Activated CD8-positive, alpha-beta memory T cell treated with anti-CD3 and anti-CD28 coated beads, Interleukin-2, amount 10 ng/mL, durations not matched to agents 7 days and 5 days (primary cell): ENCODE measurements at places on chromosomes 3 and 15. TPM values are rescaled to one million over a fixed set of nuclear protein-coding genes. Genes with fewer than 3 reads are reported as not detected.

Gene WDR72
- not detected for total RNA-seq

Gene RETNLB
- total RNA-seq, result not detected

GRCh38 chr15:99961011-99961441 is 227.8 kb upstream of the LYSMD4 start:
- peak; percentile 40 for DNase-seq
- H3K27me3 ChIP-seq, result peaks cover 10% of the 10 kb centered on the region
- no peaks in the 10 kb centered on the region for H3K36me3 ChIP-seq

Gene CCNL1
- 166 TPM for total RNA-seq

- no peak overlapping the region for H3K27ac ChIP-seq
- no peak for DNase-seq
- H3K36me3 ChIP-seq, result no peaks in the 10 kb centered on the region
- no peaks in the 10 kb centered on the region for H3K4me1 ChIP-seq
- H3K27me3 ChIP-seq, result no peaks in the 10 kb centered on the region
Observed at GRCh38 chr3:39962581-39962980, 153.2 kb downstream of the MYRIP start.

Gene NKTR
- total RNA-seq, result 76.0 TPM

Gene SAMD7
- not detected for total RNA-seq

DNA sequence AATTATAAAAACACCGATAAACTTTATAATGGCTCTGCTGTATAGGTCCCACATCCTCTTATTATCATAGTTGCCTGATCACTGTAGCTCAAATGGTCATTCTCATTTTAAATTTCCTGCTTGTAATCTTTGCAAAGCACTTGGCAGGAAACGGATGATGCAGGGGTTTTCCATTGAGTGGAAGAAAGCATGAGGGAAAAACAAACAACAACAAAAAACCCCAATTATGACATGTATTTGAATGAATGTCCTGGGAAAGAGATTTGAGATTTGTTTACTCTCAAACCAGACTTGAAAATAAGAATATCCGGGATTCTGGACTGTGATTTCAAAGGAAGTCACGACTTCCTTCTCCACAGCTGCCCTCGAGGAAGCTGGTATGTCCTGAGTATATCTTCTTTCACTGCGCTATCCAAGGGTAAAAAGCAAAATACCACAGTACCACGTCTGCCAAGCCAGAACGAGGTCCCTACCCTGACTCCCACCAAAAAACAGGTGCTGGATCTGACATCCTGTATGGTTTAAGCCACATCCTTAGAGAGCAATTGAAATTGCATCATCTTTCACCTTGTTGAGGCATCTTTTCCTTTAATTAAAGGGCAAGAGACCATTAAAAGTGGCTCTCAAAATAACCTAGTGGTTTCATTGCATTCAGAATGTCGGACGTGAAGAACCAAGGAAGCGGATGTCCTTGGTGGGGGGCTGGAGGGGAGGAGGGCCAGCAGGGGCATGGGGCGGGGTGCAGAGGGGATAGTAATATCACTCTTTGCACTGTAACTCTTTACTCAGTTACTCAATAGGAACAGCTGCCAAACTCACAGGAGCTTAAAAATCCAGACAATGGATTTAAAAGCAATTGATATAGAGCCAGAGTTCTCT is 13.5 kb upstream of the TIPIN start:
- DNase-seq, result peak; percentile 66
- H3K36me3 ChIP-seq, result peaks cover 5% of the 10 kb centered on the region
- H3K4me1 ChIP-seq, result peaks cover 19% of the 10 kb centered on the region
- peak overlapping the region; percentile 83 for H3K27ac ChIP-seq

Gene FLNB
- total RNA-seq, result 9.8 TPM

GRCh38 chr15:96627031-96627568 is 296.6 kb downstream of the NR2F2 start:
- no peak overlapping the region for H3K4me3 ChIP-seq
- no peak overlapping the region for H3K27ac ChIP-seq
- H3K27me3 ChIP-seq, result no peaks in the 10 kb centered on the region
- no peaks in the 10 kb centered on the region for H3K4me1 ChIP-seq

Gene KCNMB2
- total RNA-seq, result not detected

DNA sequence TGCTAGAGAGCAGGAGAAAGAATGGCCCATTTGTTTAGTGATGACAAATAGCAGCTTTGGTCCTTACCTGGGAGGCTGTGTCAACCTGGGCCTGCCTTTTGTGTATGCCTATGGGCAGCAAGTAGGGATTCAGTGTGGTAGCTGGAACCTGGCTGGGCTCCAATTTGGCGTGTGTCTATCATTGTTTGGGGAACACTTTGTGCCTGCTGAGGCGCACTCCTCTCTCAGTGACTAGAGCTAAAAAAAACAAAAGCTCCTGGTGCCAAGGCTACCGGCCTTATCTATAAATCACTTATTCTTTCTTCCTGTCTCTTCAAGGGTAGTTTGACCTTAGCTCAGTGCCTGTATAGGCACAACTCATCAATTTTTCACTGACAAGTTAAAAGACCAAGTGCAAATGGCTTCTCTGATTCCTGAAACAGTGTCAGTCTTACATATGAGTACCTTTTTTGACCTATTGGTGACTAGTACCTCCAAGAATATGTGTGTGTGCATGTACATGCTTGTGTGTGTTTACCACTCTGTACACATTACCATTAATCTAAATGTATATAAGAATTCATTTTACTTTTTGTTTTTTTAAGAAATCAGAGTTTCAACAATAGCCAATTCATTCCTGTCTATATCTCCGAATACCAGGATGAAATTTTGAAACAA is 54.6 kb downstream of the GMNC start:
- DNase-seq, result no peak
- H3K36me3 ChIP-seq, result no peaks in the 10 kb centered on the region
- no peaks in the 10 kb centered on the region for H3K4me1 ChIP-seq
- H3K27me3 ChIP-seq, result no peaks in the 10 kb centered on the region
- no peak overlapping the region for H3K4me3 ChIP-seq

Gene PAK6
- 1.7 TPM for total RNA-seq

GRCh38 chr3:131033480-131034080 is 6.9 kb downstream of the NEK11 start:
- DNase-seq, result no peak
- peaks cover 3% of the 10 kb centered on the region for H3K4me1 ChIP-seq
- H3K4me3 ChIP-seq, result no peak overlapping the region
- no peaks in the 10 kb centered on the region for H3K27me3 ChIP-seq

DNA sequence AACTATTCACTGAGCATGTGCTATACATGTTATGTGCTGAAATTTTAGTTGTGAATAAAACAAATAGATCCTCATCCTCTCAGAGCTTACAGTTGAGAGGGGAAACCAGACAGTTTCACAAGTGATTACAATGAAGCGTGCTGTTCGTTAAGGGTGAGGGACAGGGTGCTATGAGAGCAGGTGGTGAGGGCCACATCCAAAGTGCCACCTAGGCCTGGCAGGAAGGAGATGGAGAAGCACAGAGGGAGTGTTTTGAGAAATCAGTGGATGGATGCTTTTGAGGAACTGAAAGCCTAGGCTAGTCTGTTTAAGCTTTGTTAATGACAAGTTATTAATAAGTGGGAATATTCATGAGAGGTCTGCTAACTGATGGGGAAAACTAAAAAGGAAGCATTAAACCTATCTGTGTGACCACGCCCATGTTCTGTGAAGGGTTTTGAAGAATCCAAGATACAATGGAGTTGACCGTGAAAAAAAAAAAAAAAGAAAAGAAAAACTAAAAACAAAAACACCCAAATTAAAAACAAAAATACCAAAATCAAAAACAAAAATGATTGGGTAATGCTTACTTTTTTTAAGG is 7.3 kb downstream of the MCTP2 start:
- H3K27ac ChIP-seq, result peak overlapping the region; percentile 75
- peak; percentile 52 for DNase-seq
- peaks cover 83% of the 10 kb centered on the region for H3K4me1 ChIP-seq

GRCh38 chr3:172261054-172261453 is 187.2 kb downstream of the GHSR start:
- no peak overlapping the region for H3K27ac ChIP-seq
- DNase-seq, result no peak
- no peaks in the 10 kb centered on the region for H3K27me3 ChIP-seq

DNA sequence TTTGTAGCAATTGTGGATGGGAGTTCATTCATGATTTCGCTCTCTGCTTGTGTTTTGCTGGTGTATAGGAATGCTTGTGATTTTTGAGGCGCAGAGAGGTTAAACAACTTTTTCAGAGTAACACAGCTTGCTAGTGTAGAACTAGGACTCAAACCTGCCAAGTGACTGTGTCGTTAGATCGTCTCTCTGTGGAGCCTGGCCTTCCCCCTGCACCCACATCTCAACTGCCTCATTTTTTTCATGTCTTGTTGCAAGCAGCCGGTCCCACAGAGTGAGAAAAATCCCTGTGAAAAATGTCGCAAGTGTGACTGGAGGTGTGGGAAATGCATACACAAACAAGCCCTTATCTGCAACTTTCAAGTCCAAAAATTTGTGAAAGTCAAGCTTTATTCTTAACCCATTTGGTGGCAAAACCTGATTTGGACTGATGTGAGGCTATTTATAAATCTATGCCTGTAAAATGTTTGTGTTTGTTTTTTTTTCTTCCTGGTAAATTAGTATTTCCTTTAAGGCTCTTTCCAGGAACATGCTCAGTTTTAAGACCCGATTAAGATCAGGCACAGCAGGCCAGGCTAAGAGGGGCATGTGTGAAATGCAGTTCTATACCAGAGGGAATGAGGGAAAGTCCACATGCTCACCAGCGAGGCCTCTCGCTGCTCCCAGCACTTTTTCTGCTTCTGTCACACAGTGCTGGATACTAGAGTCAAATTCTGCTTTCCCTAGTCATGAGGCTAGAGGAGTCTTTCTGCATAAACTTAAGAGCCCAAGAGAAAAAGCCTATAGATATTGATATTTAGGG is 25.8 kb downstream of the ST6GAL1 start:
- H3K36me3 ChIP-seq, result peaks cover 56% of the 10 kb centered on the region
- no peaks in the 10 kb centered on the region for H3K27me3 ChIP-seq
- peaks cover 61% of the 10 kb centered on the region for H3K4me1 ChIP-seq

DNA sequence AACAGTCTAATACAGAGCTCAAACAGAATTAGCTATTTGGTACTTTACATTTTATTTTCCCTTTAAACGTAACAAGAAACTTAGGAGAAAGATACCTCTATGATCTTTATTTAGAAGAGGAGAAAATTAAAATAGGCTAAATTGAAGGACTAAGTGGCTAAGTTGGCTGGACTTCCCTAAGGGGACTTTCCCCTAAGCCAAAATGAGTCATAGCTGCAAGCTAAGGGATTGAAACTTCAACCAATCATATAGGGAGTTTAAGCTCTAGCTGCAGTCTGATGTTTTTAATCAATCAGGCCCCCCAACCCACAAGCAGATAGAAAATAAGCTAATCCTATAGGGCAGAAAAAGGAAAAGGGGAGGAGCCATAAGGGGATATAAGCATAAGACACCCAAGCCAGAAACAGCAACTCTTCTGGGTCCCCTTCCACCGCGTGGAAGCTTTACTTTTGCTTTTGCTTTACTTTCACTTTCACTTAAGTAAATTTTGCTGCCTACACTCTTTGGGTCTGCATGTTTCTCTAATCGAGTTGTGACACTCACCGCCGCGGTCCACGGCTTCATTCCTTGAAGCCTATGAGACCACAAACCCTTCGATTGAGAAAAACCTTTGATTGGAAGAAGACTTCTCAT is 1108.5 kb upstream of the EPHA6 start:
- peak overlapping the region; percentile 47 for H3K4me3 ChIP-seq
- H3K27ac ChIP-seq, result no peak overlapping the region
- DNase-seq, result peak; percentile 42
- no peaks in the 10 kb centered on the region for H3K36me3 ChIP-seq
- no peaks in the 10 kb centered on the region for H3K27me3 ChIP-seq

Gene ARPP21
- total RNA-seq, result not detected

DNA sequence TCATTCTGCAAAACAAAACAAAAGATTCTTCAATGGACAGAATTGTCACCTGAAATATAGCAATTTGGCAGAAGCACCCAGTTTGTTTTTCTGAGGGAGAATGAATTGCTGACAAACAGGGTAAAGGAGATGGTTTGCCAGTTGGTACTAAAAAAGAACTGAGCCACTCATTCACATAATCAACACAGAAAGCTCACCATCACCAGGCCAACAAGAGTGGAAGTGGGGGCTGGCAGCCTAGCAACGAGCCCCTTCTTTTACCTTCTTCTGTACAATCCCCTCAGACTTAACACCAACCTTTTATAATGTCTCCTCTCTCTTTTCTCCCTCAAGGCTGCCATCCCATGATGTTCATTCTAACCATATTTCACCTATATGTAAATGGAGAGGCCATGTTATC is 5.9 kb downstream of the TOP2B start:
- H3K4me3 ChIP-seq, result no peak overlapping the region
- no peaks in the 10 kb centered on the region for H3K27me3 ChIP-seq
- DNase-seq, result no peak
- H3K27ac ChIP-seq, result no peak overlapping the region
- H3K36me3 ChIP-seq, result peaks cover 25% of the 10 kb centered on the region

- H3K36me3 ChIP-seq, result no peaks in the 10 kb centered on the region
- H3K27me3 ChIP-seq, result no peaks in the 10 kb centered on the region
- H3K27ac ChIP-seq, result no peak overlapping the region
- no peak overlapping the region for H3K4me3 ChIP-seq
- no peaks in the 10 kb centered on the region for H3K4me1 ChIP-seq
Observed at GRCh38 chr3:193314161-193314560, 64.4 kb downstream of the ATP13A5 start.

Gene CCDC9B
- 1.5 TPM for total RNA-seq

Gene RAB43
- total RNA-seq, result 36.1 TPM

DNA sequence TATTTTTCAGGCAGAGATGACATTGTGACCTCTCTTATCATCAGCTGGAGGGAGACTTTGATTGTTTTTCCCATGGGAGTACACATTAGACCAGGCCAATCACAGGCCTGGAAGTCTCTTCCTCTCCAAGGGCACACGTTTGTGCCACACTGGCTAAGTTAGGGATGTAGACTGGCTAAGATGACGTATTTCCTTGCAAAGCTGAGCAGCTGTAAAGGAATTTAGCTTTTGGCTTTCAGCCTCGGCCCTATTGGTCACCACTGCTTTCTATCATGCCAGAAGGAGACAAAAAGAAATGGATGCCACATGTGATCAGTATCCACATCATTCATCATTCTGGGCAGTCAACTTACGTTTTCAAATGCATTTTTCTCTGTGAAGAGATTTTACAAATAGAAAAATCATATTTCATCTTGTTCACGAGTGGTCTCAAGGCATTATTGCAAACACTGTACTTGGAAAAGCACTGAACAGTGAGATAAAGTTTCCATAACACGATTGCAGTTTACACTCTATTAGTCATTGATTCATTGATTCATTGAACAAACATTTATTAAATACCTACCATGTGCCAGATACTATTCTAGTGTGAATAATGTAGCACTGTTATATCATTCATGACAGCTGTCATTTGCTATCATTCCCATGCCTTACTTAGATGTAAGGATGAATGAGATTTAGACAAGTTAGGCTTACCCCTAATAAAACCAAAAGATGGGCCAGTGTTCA is 27.0 kb upstream of the RNF7 start:
- H3K4me1 ChIP-seq, result no peaks in the 10 kb centered on the region
- no peaks in the 10 kb centered on the region for H3K36me3 ChIP-seq
- no peak for DNase-seq
- no peaks in the 10 kb centered on the region for H3K27me3 ChIP-seq
- H3K4me3 ChIP-seq, result no peak overlapping the region
